ENCODE measurements at places on chromosomes 12 and 14.

DNA sequence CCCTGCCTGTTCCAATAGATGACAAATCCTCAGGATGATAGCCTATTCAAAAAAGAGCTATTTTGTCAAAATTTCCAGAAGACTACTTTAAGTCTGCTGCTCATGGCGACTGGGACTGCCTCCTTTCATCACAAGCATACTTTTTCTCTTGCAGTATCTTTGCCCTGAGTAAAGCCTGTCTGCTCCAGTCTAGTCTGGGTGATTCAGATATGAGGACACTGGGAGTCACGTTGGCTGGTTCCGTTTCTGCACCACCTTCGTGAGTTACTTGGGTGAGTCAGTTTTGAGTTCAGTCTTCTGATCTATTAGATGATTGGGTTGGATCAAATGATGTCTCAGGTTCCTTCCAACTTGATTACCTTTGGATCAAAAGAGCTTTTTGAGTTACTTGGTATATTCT, 301.3 kb upstream of the STXBP6 start:
- DNase-seq: peak; percentile 66

DNA sequence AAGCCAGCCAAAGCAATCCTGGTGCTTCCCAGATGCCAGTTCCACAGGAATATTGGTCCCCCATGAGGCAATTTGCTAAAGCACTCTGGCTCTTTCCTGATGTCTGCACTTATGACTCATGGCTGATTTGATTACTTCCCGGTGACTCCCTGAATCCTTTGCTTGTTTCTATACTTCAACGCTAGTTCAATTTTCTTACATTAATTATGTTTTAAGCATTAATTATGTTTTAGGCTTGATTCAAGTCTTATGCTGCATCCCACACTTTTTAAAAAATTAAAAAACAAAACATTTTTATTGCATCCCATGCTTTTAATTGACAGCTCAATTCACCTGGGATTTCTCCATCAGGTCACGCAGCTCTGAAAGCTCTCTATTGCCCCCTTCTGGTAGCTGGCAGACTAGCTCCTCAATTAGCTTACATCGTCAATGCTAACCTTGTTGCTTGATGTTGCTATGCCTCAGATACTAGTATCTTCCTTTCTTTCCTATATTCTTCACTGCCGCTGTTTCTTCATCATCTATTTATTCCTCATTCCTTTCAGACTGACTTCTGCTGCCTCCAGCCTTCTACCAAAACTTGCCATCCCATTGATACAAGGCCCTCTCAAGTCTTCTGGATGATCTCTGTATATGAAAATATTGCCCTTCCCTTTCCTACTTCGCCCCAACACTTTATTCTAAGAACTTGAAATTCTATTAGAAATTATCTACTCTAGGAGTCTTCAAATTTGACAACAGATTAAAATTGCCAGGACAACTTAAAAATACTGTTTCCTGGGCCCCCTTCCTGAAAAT, 32.0 kb downstream of the TSHR start:
- peak; percentile 73 for DNase-seq

- DNase-seq: no peak
Observed at GRCh38 chr14:59704054-59704645, 127.5 kb upstream of the CCDC175 start.

DNA sequence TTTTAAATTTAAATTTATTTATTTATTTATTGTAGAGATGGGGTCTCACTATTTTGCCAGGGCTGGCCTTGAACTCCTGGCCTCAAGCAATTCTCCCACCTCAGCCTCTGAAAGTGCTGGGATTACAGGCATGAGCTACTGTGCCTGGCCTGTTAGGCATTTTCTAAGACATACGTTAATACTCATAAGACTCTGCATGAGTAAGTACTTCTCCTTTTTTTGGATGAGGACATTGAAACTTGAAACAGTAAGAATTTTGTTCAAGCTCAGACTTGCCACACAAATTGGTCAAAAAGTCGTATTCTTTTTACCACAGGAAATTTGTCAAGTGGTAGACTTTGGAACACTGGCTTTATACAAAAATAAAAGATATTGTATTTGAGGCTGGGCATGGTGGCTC, 187.4 kb upstream of the RASSF8 start:
- peak; percentile 69 for DNase-seq

- DNase-seq: no peak
Observed at GRCh38 chr12:65501093-65501621, 222.7 kb downstream of the MSRB3 start.

DNA sequence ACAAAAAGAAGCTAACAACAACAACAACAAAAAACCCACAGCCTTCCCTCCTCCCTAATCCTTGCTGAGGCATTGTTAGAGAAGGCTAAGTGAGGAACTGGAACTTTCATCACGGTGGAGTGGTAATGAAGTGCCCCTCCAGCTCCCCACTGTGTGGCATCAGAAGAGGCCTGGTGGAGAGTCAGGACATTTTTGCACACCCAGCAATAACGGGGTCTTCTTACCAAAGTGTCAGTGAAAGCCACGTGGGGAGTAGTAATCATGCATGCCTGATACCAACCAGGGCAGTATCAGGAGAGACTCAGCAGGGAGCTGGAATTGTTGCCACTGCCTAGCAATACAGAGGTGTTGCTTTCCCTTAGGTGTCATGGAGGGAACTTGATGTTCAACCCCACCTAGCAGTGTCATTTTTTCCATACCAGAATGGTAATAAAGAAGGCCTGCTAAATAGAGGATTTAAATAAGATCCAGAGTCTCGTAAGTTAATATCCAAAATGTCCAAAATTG, 299.7 kb upstream of the RGS6 start:
- no peak for DNase-seq

DNA sequence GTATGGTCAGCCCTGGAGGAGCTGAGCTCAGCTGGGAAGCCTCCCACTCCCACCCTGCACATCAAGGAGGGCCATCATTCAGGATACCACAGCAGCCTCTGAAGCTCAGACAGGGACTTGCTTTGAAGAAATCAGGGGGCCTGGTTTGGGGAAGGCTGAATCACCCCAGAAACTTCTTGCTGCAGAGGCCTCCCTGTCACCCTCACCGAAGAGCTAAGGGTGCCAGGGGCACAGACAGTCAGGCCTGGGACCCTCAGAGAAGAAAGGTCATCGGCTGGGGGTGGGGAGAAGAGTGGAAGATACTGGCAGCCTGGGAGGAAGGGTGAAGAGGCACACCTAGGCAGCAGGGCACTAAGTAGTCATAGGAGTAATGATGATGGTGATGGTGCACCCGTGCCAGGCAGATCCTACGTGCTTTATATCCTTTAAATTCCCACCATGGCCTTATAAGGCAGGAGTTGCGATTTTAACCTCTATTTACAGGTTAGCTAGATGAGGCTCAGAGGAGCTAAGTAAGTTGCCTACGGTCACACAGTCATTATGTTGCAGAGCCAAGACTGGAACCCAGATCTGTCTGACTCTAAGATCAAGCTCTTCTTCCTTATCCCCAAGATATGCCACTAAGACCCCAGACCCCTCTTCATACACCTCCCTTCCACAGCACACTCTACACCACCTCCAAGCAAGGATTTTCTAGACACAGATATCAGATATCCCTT, 28.5 kb upstream of the PNMA1 start:
- no peak for DNase-seq

DNA sequence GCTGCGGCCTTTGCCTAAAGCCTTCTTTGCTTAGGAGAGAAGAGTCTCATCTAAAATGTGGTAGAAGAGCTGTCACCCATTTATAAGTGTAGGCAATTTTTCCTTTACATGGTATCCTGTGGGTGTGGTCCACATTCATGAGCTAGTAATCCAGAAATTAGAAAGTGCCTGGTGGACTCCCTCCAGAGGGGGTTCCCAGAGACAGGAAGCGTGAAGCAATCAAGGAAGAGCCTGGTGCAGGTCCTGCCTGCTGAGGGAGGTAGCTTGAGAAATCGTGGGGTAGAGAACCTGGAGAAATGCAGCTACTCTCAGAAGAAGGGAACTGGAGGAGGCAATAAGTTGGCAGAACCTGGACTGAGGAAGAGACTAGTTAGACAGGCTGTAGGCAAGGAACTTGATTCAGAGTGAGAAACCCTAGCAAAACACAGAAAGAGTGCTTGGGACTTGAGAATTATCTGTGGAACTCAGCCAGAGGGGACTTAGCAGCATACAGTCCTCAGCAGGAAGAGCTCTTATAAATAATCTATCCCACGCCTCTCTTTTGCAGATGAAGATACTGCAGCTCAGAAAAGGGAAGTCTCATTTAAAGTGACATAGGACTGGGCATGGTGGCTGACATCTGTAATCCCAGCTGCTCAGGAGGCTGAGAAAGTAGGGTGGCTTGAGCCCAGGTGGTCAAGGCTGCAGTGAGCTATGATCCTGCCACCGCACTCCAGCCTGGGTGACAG, 182.4 kb upstream of the CCND2 start:
- no peak for DNase-seq

- no peak for DNase-seq
Observed at GRCh38 chr12:130977046-130977742, 23.5 kb downstream of the ADGRD1 start.

- no peak for DNase-seq
Observed at GRCh38 chr12:12460935-12461922, 101.4 kb downstream of the DUSP16 start.

DNA sequence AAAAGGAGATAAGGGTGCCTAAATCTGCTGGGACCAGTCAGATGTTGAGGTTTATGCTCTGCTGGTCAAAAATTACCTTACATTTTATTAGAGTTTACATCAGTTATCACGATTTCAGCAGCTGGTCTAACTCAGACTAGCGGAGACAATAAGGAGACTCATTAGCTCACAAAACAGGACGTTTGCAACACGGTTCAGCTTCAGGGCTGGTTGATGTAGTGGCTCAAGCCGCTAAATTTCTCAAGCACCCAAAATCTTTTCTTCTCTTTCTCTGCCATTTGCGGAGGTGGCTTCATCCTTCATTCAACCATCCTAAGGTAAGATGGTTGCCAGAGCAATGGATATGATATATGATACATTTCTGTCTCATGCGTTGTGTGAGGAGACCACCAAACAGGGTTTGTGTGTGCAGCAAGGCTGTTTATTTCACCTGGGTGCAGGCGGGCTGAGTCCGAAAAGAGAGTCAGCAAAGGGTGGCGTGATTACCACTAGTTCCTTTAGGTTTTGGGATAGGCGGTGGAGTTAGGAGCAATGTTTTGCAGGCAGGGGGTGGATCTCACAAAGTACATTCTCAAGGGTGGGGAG, 30.3 kb upstream of the CLIP1 start:
- DNase-seq: no peak

DNA sequence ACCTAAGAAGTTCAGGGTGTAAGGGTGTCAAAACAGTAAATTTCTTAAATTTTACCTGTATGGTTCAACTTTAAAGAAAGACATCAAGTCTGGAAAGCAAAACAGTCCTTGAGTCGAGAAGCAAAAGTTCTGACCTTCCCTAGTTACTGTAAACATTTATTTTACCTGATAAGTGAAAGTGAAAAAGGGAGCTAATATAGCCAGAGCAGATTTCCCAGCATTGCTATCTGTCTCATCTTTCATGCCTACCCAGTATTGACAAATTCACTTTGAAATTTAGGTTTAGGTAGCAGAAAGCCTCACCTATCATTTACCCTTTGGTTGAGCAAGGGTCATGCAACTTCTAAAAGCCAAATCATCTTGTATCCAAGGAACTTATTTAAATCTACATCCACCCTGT, 24.5 kb downstream of the SLC38A4 start:
- DNase-seq: no peak

DNA sequence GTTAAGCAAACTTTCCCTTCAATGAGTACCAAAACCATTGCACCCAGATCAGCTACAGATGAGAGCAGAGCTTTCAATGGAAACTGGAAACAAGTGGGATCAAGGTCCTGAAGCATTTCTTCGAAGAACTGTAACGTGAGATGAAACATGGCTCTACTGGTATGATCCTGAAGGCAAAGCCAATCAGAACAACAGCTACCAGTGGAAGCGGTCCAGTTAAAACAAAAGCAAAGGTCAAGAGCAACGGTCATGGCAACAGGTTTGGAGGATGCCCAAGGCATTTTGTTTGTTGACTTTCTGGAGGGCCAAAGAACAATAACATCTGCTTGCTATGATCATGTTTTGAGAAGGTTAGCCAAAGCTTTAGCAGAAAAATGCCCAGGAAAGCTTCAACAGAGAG, 137.9 kb upstream of the CPSF6 start:
- no peak for DNase-seq

Data from GM23248 (cell line).